Pericardium fibroblast (primary cell): ENCODE measurements at places on chromosomes 2 and 18. TPM values are rescaled to one million over a fixed set of nuclear protein-coding genes. Genes with fewer than 3 reads are reported as not detected.

Gene PAX8
- 0.35 and 2.0 TPM in 2 replicates for total RNA-seq

Gene BMP10
- total RNA-seq: not detected in 2 replicates

Gene LYG1
- total RNA-seq: 1.3 TPM in 1 of 2 replicates, not detected in the other

Gene THSD7B
- 0.17 TPM in 1 of 2 replicates, not detected in the other for total RNA-seq

Gene SOCS6
- total RNA-seq: 9.4 and 10.0 TPM in 2 replicates

Gene RESP18
- total RNA-seq: not detected in 2 replicates

Gene NCOA1
- 13.4 and 17.9 TPM in 2 replicates for total RNA-seq

Gene GNAL
- total RNA-seq: 0.35 and 1.3 TPM in 2 replicates

Gene HOXD10
- total RNA-seq: not detected in 2 replicates

Gene UGT1A10
- not detected in 2 replicates for total RNA-seq

Gene LHCGR
- not detected in 2 replicates for total RNA-seq

Gene SPP2
- not detected in 2 replicates for total RNA-seq

Gene ZNF142
- 7.0 and 9.4 TPM in 2 replicates for total RNA-seq
